GM23338 (cell line): ENCODE measurements at places on chromosomes 12 and 14. TPM values are rescaled to one million over a fixed set of nuclear protein-coding genes. Genes with fewer than 3 reads are reported as not detected.

Gene DPY19L2
- polyA plus RNA-seq: 3.0 and 4.3 TPM in 2 replicates

Gene TSPAN9
- polyA plus RNA-seq: 5.1 and 6.0 TPM in 2 replicates

DNA sequence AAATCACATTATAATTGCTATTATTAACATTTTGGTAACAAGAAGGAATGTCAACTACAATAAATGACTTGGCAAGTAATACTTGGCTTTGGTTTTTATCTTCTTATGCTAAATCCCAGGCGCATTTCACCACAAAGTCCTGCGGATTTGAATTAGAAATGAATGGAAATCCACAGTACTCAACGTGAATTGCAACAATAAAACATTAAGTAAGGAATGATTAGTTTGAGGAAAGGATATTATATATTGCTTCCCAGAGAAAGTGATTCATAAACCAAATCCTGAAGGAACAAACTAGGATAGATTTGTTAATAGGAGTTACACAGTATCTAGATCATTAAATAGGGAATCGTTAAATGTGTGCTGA is 1089.7 kb downstream of the TRHDE start:
- DNase-seq: no peak

GRCh38 chr12:11812586-11813437 is 163.3 kb downstream of the ETV6 start:
- DNase-seq: peak; percentile 70

GRCh38 chr12:116033765-116034164 is 243.7 kb downstream of the MED13L start:
- DNase-seq: no peak

- no peak for DNase-seq
These were observed 180.0 kb upstream of the PRMT8 start for GRCh38 chr12:3311027-3311402.

DNA sequence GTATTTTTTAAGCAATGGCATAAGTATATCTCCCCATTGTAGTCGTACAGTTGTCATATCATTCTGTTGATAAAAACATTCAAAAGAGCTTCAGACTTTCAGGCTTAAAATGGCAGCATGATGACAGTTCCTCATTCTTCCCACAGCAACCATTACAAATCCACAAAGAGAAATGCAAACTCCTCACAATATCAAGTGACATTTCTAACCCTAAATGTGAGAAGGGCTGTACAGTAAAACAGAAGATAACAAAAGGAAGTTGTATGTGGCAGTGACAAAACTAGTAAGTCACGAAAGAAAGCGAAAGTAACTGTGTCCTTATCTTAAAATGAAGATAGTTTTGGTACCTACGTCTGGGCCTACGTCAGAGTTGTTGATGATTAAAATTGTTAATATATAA is 46.7 kb downstream of the GXYLT1 start:
- DNase-seq: no peak

DNA sequence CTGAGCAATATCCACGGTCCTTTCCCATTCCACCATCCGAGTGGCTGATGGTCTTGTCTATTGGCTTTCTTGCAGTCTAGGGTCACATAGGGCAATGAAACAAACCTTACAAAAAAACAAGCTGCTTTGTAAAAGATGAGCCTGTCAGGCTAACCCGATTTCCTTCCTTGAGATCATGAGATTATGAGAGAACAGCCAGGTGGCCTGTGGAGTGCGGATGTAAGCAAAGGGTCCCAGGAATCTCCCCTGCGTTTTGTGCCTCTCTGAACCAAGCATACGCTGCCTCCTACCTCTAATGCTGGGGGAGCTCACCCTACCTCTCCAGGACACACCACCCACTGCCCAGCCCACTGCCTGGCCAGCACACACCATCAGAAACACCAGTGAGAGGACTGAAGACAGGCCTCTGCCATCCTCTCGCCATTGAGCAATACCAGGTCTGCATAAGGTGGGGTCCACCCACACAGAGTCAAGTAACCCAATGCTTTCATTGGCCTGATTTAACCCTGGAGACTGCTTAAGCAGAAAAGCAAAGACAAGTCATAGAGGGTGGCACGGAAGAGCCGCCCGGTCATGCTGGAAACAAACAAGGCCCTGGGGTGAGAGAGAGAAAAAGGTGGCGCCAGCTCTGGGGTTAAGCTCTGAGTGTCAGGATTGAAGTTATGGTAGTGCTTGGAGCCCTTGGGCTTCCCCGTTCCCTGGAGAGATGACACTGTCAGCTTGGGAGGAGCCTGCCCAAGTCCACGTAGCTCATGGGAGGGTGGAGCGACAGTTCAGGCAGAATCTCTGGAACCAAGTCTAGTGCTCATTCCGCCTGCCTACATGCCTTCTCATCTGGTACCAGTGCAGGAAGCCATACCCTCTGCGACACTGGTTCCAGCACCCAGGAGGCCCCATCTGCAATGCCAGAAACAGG is 46.6 kb downstream of the CALM1 start:
- no peak for DNase-seq

DNA sequence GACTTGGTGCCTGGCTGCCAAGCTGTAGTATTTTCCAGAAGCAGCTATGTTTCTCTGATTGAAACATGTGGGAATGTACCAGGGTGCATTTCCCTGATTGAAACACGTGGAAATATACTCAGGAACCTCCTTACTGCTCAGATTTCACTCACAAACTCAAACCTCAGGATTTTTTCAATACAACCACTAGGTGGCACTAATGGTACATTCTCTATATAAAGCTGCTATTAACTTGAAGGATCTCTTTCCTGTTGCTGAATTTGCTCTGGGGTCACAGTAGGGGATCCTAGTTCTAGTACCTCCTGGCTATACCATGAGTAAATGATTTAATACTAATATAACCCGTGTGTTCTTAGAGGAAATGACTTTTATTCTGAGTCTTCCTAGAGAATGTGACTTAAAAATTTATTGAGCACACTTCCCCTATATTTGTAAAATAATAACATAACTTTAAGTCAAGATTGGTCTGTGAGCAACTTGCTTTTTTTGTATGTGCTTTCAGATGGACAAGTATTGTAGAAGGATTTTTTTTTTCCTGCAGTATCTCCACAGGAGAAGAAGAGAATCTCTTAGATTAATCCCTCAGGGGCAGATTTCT is 173.8 kb upstream of the MIS18BP1 start:
- peak; percentile 93 for DNase-seq
